ENCODE measurements at places on chromosomes 4 and X.
A peak's percentile ranks its signal among the peaks of the same experiment; 100 is the strongest.

GRCh38 chrX:112056886-112057285 lies 25.7 kb downstream of the TRPC5 start:
- no peak for DNase-seq

GRCh38 chr4:41257257-41257901 lies 651 bp downstream of the UCHL1 start:
- DNase-seq = no peak

DNA sequence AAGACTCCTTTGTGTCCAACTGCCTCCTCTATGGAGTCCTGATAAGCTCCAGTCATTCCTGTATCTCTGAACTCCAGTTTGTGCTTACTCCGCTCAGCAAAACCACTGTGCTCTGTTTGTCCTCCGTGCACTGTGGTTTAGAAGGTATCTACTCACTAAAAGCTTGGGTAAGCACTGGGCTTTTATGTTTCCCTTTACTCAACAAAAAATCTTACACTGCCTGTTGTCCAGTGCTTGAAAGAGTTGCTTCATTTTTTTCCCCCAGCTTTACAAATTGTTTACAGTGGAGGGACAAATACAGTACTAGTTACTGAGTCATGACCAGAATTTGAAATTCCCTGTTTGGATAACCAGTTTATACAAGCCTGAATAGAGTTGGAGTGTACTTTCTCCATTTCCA lies 545.3 kb upstream of the FAT1 start:
- no peak for DNase-seq

DNA sequence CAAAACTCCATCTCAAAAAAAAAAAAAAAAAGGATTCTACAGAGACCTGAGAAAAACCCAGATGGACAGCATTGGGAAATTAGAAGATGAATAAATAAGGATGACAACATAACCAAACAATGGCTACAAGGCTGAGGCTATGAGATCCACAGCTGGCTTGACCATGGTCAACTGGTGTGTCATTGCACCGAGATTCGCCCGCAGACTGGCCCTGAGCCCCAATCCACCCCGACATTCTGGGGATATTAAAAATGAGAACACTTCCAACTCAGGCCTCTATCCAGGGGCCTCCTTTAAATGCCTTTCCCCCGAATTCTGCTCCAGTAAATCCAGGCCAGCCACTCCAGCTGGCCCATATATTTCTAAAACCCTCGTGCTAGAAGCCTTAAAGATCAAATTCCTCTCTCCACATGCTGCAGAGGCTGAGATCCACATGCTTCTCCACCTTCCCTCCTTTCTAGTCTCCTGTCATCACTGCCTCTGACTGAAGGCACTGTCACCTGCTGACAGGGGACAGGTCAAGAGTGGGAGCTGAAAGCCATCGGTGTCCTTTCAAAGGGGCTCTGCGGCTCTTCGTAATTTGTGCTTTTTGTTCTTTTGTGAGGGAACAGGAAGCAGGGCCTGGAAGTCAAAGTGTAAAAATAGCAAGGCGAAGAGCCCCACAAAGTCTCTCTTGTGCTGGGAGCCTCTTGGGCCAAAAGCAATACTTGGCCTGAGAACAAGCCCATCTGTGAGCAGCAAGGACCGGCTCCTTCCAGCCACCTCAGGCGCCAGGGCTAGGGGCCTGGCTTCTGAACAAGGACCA lies 203.7 kb downstream of the NSUN7 start:
- no peak for DNase-seq

GRCh38 chrX:48278958-48279357 lies 23.8 kb downstream of the SSX1 start:
- DNase-seq = no peak

- DNase-seq = no peak
Observed at GRCh38 chrX:131521824-131522223, 22.1 kb upstream of the OR13H1 start.

GRCh38 chr4:76540486-76540885 lies 105.5 kb downstream of the SHROOM3 start:
- no peak for DNase-seq

DNA sequence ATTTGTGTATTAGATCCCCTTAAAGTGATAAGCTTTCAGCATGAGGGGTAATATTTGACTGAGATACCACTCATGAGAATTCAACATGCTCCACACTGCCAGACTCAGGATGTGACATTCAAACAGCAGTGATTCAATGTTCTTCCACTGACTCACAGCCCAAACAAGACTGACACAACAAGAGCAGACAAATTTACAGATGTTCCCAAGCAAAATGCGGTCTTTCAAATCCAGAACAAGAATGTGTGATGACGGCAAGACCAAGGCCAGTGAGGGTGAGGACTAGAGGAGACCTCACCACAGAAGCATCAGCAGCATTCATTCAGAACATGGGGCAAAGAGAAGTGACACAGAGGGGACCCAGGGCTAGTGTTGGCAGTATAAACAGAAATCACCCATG lies 99.3 kb upstream of the GRIA3 start:
- no peak for DNase-seq

DNA sequence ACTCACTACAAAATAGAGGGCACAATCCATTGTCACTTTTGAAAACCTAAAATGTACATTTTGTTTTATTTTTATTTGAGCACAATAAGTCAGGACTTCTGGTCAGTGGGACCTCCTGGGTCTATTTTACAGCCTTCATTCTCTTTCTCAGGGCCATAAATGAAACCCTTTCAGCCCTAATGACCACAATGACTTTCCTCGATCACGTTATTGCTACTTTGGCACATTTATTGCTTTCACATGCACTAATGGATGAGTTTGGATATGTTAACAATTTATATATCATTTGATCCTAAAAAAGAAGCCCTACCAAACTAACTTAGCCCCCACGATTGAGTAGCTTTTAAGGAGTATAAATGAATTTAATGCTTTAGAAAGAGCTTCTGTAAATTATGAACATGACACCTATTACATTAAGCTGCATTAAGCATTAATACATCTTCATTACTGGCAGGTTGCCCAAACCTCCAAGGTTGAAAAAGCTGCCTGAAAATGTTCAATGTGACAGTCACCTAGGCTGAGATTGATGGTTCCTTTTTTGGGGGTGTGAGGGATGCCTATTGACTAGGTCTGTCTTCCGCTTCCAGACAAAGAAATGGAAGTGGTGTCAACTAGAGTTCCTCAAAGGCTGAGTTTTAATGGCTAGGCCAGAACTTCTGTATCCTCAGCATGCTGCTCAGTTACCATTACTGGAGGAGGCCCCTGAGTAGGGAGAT lies 296.4 kb downstream of the GPAT3 start:
- DNase-seq = no peak

DNA sequence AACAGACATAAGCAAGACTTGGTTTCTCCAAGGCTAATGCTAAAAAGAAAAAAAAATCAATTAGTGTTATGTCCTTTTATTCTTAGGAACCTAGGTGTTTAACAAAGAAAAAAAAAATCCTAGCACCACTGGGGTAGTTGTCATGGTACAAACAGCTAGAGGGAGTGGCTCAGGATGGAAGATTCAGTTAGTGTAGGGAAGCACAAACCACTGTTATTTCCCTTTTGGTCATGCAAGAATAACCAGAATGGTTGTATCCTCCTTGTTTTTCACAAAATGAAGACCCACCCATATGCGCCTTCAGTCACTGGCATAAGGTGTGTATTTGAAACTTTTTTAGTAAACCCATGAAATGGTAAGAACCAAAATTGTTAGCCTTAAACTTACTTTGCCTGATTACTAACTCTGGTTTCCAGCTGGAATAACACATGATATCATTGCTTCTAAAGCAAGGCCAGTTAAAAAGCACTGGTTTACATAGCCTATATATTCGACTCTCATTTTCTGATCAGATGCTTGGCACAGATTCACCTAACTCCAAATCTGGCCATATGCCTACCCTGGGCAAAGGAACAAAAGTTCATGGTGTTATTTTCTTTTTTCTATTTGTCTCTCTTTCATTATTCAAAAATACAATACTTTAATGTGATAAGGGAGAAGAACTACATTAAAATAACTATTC lies 132.6 kb downstream of the SCFD2 start:
- DNase-seq = no peak

- peak; percentile 41 for DNase-seq
Observed at GRCh38 chrX:129726307-129727111, 12.3 kb upstream of the XPNPEP2 start.

GRCh38 chr4:23819041-23819511 lies 70.8 kb downstream of the PPARGC1A start:
- DNase-seq = no peak

DNA sequence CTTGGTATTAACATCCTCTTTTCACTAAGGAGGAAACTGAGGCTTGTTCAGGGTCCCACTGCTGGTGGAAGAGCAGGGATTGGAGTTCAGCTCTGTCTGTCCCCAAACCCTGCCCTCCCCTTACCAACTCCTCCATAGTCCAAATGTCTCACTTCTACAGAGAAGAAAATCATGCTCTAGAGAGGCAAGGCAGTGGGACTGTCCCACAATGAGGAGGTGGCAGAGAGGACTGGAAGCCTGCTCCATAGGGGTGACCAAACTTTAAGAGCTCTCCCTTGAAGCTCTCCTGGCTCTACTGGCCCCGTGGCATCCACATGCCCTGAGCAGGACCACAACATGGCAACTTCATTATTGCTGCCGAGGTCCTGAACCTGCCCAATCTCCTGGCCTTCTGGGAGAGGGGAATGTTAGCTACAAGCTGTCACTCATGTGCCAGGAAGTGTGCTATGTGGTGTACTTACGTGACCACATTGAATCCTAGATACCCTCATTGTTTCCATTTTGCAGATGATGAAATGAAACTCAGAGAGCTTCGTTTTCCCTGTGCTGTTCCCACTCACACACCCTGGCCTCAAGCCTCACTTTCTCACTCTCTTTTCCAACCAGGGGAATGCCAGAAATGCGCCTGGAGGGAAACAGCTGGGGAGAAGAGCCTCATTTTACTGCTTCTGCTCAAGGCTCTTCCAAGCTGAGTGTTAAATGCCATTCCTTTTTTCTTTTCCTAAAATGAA lies 71.5 kb downstream of the ANAPC4 start:
- no peak for DNase-seq

- DNase-seq = no peak
Observed at GRCh38 chr4:95643627-95644026, 94.9 kb upstream of the UNC5C start.

GRCh38 chr4:18961879-18962278 lies 940.3 kb upstream of the LCORL start:
- DNase-seq = no peak

GRCh38 chr4:183507925-183508696 lies 3.3 kb downstream of the ING2 start:
- no peak for DNase-seq

DNA sequence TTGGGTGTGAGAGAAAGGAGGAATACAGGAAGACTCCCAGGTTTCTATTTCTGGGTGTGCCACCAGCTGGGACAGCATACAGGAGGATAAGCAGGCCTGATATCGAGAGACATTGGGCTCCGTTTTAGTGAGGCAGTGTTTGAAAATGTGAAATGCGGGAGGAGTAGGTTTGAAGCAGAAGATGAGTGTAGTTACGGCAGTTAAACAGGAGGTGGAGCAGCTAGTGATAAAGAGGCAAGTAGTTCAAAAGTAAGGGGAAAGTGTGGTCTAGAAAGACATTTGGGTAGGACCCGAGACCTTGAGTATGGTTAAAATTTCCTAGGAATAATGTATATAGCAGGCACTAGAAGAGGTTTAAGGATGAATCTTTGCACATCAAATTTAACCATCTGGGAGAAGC lies 42.4 kb downstream of the DCUN1D4 start:
- no peak for DNase-seq

- no peak for DNase-seq
Observed at GRCh38 chr4:14028862-14029261, 401.3 kb upstream of the BOD1L1 start.

- DNase-seq = no peak
Observed at GRCh38 chr4:124322234-124323065, 390.1 kb downstream of the ANKRD50 start.

DNA sequence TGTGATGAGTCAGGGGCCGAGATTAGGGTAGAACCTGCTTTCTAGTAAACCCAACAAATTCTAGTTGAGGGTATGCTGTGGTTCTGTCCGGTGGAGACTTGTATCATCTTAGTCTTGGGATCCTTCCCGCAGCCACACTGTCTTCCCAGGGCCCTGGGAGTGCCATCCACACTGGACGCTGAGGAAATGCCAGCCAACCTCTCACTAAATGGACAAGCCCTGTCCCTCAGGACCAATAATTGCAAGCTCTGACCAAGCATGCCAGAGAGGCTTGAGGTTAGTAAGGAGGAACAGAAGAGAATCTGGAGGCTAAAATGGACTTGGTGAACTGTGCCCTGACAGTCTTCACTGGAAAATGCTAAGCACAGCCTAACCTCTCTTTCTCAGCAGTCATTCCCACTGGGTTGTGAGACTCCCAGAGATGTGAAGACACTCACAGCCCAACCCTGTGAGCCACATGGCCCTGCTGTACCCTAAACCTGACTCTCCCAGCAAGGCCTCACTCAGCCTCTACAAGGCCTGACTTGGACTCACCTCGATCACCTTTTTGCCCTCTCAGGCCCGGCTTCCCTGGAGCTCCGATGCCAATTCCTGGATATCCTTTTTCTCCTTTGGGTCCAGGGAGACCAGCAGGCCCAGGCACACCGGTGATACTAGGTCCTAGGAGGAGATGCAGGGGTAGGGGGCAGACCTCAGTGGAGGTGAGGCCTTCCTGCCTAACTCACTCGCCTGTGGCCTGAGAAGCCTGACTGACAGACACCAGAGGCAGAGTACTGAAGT lies 77.6 kb downstream of the ATG4A start:
- no peak for DNase-seq

Measured in mesenteric fat pad (tissue), 1 donor.